ENCODE measurements at places on chromosomes 16 and 17.

GRCh38 chr17:78168242-78168902, at the start of gene SYNGR2:
Gene SYNGR2 (plus strand): TSS chr17:78168581. CDS start chr17:78168617, 36 bp downstream.
- DNase-seq = peak; percentile 85

DNA sequence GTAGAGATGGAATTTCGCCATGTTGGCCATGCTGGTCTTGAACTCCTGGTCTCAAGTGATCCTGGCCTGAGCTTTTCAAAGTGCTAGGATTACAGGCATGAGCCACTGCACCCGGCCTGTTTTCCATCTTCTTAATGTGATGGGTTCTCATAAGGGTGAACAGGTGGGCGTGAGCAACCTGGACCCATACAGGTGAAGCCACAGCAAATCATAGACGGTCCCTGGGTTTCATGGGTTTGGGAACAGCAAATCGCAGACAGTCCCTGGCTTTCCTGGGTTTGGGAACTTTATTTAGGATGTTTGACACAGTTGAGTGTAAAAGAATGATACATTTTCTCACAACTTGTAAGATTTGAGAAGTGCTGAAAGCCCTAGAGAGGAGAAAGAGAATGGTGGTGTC, 12.9 kb upstream of the MEIOB start:
- DNase-seq = no peak

- DNase-seq = no peak
Measured at GRCh38 chr17:20922128-20922670, 120.6 kb downstream of the USP22 start.

GRCh38 chr17:49190932-49191331, 19.4 kb downstream of the GNGT2 start:
- DNase-seq = no peak

GRCh38 chr16:88379694-88380040, 3.1 kb upstream of the ZNF469 start:
- no peak for DNase-seq

- DNase-seq = no peak
Measured at GRCh38 chr17:81907219-81908145, 3.7 kb downstream of the PCYT2 start.

DNA sequence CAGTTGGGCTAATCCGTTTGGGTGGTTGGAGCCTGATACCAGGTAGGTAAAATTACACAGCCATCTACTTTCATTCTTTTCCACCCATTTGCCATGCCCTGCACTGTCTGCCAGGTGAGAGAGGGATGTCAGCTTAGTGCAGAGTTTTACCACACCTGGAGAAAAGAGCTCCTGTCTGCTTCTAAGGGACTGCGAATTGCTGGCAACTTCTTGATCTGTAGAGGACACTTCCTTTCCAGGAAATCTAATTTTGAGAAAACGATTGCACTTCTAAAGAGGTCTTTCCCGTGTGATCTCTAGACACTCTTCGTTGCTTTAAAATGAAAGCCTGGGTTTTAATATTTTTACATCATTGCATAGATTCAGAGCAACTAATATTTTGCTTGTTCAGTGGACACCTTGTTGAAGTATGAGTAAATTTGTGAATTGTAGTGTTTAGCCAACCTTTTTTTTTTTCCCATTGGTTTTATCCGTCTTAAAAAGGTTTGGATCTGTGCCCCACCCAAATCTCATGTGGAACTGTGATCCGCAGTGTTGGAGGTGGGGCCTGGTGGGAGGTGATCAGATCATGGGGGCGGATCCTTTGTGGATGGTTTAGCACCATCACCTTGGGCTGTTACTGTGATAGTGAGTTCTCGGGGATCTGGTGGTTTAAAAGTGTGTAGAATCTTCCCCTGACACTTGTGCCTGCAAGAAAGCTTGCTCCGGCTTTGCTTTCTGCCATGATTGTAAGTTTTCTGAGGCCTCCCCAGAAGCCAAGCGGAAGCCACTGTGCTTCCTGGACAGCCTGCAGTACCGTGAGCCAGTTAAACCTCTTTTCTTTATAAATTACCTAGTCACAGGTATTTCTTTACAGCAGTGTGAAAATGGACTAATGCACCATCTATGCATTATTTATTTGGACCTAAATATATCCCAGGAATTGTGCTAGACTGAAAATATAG, 104.6 kb downstream of the PRKCA start:
- peak; percentile 47 for DNase-seq

- DNase-seq = no peak
Measured at GRCh38 chr16:75238853-75239541, 12.4 kb downstream of the BCAR1 start.

DNA sequence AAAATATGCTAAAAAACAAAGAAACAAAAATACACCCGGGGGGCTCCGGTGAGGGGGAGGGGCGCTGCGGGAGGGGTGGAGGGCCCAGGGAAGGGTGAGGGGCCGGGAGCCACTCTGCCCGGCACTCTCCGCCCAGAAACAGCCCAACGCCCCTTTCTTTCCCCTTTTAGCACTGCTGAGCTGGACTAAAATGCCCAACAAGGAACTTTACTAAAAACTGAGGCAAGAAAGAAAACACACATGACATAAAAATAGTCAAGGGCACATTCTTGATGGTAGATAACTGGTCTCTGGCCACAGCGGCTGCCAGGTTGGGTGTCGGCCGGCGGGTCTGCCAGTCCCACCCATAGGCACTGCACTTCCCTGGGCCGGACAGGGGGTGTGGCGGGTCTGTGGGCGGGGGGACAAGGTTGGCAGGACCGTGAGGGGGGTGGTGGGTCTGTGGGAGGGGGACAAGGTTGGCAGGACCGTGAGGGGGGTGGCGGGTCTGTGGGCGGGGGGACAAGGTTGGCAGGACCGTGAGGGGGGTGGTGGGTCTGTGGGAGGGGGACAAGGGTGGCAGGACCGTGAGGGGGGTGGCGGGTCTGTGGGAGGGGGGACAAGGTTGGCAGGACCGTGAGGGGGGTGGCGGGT, 20.9 kb downstream of the METRNL start:
- no peak for DNase-seq

DNA sequence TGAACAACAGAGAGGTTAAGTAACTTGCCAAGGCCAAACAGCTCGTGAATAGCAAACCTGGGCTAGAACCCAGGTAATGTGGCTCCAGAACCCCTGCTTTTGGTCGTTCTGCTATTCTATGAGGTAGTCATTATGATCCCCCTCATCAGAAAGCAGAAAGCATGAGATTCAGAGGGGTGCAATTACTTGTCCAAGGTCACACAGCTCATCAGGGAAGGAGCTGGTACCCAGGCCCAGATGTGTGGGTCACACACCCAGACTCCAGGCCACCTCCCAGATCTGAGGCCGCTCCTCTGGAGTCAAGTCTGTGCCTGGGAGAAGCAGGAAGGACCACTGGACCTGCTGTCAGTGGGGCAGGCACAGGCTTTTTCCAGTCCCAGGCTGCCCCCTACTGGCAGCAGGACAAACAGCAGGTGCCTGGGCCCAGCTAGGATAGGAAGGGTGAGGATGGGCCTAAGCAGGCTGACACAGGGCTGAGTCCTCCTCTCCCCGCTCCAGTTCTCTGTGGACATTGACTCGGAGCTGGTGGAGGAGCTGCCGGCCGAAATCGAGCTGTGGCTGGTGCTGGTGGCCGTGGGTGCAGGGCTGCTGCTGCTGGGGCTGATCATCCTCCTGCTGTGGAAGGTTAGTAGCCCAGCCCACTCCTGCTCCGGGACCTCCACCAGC, 7.8 kb upstream of the PDK2 start:
- DNase-seq = peak; percentile 80

- DNase-seq = peak; percentile 27
Measured at GRCh38 chr16:75099738-75100602, 16.6 kb downstream of the LDHD start.

GRCh38 chr16:1192384-1193073, 32.5 kb downstream of the TPSG1 start:
- no peak for DNase-seq

- no peak for DNase-seq
Measured at GRCh38 chr16:79769270-79769927, 168.9 kb upstream of the MAF start.

DNA sequence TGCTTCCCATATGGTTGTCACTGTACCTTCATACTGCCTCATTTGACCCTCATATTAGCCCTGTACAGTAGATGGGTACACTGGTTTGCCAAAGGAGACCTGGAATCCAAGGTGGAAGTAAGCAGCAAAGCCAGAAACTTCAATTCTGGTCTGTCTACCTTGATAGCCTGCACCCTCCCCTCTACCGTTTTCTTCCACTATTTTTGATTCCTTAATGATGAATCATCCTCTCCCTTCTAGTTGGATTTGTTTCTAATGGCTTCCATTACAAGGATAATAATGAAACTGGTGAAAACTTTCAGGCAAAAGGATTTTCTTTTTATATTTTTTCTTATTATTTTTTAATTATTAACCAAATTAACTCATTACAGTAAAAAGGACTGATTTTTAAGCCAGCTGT, 17.3 kb downstream of the TAC4 start:
- no peak for DNase-seq

- DNase-seq = no peak
Measured at GRCh38 chr17:33528846-33529245, 235.8 kb upstream of the ASIC2 start.

DNA sequence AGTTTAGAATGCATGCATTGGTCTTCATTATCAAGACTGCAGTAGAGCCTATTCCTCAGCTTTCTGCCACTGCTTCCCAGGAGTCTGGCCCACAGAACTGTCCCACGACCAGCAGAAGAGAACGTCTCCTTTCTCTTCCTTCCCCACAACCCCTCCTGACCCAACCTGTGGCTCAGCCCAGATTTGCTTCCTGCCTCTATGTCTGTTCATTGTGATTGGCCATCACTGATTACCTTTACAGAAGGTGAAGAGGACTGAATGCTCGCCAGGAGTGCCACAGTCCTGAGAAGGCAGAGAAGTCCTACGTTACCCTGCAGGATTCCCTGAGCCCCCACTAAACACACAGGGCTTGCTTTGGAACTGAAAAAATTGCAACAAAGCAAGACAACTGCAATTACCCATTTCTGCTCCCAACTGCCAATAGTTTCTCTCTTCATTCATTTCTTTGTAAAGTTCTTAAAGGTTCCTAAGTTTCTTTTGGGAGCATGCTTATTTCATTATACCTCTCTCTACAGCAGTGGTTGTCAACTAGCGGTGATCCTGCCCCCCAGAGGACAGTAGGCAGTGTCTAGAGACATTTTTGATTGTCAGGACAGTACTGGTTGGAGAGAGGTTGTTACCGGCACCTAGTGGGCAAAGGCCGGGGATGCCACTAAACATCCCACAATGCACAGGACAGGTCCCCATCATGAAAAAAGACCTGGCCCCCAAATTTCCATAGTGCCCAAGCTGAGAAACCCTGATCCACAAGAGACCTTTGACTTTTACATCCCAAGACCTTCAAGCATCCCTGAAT, 4.5 kb upstream of the NAT9 start:
- peak; percentile 49 for DNase-seq

- no peak for DNase-seq
Measured at GRCh38 chr16:4673387-4674046, 19.8 kb upstream of the NUDT16L1 start.

GRCh38 chr16:81703177-81704155, 75.6 kb upstream of the PLCG2 start:
- no peak for DNase-seq

DNA sequence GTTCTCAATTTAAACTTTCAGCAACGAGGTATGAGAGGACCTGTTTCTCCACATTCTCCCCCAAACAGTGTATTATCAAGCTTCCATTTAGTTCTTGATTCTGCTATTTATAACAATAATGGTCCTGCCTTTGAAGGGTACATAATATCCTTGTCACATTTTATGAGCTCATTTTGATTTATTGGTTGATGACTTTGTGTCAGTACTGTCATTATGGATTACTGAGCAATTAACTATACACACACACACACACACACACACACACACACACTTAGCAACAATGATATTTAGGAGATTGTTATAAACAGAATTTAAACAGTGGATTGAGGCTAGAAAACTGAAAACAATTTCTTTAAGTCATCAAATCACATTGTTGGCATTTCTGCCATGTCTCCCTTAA, 7.0 kb downstream of the TMIGD1 start:
- no peak for DNase-seq

DNA sequence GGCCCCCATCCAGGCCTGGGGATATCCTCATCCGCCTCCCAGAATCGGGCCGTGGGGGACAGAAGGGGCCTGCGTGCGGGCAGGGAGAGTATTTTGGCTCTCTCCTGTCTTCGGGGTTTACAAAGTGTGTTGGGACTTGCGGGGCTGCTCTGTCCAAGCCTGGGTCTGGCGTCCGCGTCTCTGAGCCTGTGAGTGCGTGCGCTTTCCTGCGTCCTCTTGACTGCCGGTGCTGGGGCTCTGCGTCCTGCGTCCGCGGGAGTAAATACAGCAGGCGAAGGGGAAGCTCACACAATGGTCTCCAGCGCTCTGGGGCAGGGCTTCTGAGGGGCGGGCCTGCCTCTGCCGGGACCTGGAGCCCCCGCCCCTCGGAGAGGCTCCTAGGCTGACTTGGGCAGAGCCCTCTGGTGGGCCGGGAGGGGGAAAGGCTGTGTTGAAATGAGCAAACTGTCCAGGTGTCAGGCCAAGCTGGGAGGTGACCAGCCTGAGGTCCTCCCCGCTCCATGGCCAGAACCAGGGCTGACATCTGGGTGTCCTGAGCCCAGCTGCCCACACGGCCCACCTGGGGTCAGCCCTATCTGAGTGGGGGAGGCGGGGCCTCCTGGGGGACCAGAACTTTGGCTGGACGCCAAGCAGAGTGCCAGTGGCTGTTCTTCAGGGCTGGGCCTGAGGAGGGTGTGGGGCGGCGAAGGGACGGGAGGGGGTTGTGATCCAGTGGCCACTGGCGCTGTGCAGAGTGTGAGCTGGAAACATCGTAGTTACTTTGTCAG, 233.6 kb downstream of the SEC14L1 start:
- DNase-seq = peak; percentile 78

DNA sequence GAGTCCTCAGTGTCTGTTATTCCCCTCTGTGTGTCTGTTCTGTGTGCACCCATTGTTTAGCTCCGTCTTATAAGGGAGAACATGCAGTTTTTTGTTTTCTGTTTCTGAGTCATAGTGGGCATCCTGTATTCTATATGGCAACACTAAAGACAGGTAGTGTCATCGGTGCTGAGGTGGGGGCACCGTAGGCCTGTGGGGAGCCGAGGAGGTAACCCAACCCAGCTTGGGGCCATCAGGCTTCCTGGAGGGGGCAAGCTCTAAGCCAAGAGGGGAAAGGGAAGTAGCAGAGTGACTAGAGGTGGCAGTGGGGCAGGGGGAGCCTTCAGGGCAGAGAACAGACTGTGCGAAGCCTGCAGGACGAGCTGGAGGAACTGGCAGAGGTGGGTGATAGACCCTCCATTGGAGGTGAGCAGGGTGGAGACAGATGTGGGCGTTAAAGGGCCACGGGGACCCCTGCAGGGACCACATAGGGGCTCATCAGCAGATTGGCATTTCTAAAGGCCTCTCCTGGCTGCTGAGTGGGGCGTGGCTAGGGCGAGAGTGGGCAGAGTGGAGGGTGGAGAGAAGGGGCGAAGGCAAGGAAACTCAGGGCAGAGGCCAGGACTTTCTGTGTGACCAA, 36.5 kb downstream of the CPNE2 start:
- DNase-seq = peak; percentile 54

- DNase-seq = peak; percentile 97
Measured at GRCh38 chr17:49739641-49740271, 24.2 kb downstream of the FAM117A start.

- DNase-seq = peak; percentile 89
Measured at GRCh38 chr17:7922845-7923628, 6.6 kb downstream of the KCNAB3 start.

GRCh38 chr17:39400547-39401411, 647 bp downstream of the FBXL20 start:
- peak; percentile 7 for DNase-seq

- no peak for DNase-seq
Measured at GRCh38 chr17:11459861-11460331, 138.4 kb upstream of the DNAH9 start.
